ENCODE measurements at places on chromosomes 7 and 10. TPM values are rescaled to one million over a fixed set of nuclear protein-coding genes. Genes with fewer than 3 reads are reported as not detected.
A peak's percentile ranks its signal among the peaks of the same experiment; 100 is the strongest.

MRPS24 gene
- 105 TPM for total RNA-seq

ZP3 gene
- 0.32 TPM for total RNA-seq

ATOH7 gene
- total RNA-seq = not detected

NPC1L1 gene
- total RNA-seq = not detected

UCMA gene
- total RNA-seq = not detected

FAS gene
- total RNA-seq = 6.0 TPM

CABCOCO1 gene
- 0.51 TPM for total RNA-seq

GTF2IRD2 gene
- 10.0 TPM for total RNA-seq

CARD11 gene
- total RNA-seq = 41.8 TPM

DNA sequence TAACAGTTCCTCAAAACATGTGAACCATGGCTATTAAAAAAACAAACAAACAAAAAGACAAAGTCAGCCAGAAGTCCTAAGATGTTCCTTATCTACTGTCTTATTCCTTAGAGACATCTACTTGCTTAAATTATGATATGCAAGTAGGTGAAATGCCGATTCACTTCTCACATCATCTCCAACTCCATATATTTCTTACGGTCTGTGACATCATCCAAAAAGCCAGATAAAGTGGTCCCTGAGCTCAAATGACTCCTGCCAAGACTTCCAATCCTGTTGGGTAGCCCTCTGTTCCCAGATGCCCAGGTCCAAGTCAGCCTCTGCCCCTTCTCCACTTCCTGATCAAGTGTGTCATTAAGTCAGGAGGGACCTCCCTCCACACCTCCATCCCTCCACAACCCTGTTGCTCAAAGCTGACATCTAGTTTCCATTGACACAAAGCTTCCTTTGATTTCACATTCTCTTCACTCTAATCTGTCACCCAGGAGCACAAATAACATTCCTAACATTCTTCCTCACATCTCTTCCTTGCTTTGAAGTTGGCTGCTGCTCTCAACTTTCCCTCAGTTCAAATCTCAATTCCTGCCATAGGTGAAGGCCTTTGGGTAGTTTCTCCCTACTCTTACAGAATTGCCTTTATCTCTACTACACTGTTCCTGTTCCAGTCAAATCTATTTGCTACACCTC lies 56.1 kb upstream of the PDLIM1 start:
- peak; percentile 23 for DNase-seq

- DNase-seq = no peak
Observed at GRCh38 chr10:126634911-126635310, 35.6 kb downstream of the C10orf90 start.

DNA sequence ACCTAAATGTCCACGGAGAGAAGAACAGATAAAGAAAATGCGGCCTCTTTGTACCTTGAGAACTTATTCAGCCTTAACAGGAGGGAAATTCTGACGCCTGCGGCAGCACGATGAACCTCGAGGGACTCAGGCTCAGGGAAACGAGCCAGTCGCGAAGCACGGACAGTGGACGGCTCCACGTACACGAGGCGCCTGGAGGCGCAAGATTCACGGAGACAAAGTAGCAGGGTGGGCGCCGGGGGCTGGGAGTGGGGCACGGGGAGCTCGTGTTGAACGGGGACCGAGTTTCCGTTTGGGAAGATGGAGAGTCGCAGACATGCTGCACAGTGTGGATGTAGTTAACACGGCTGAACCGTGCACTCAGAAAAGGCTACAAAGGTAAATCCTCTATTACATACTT lies 13.2 kb upstream of the UTF1 start:
- no peak for DNase-seq

DNA sequence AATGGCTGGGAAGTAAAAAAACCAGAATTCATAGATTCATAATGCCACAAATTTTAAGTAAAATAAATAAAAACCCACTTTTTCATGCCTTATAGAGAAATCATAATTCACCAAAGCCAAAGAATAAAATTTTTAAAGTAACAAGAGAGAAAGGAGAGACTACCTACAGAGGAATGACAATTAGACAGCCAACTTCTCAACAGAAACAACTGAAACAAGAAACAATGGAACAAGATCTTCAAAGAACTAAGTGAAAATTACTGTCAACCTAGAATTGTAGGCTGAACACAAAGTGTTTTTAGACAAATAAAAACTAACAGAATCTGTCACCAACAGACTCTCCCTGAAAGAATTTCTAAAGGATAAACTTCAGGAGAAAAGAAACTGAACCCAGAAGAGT lies 15.6 kb upstream of the KCNMA1 start:
- no peak for DNase-seq

DNA sequence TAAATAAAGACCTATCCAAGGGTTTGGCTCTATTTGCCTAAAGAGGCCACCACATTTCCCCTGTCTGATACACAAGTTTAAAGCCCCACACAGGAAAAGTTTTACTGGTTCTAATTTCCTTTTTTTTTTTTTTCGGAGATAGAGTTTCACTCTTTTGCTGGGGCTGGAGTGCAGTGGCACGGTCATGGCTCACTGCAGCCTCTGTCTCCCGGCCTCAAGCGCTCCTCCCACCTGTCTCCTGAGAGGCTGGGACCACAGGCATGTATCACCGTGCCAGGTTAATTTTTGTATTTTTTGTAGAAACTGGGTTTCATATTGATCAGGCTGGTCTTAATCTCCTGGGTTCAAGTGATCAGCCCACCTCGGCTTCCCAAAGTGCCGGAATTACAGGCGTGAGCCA lies 53.3 kb upstream of the ASAH2 start:
- DNase-seq = no peak

DNA sequence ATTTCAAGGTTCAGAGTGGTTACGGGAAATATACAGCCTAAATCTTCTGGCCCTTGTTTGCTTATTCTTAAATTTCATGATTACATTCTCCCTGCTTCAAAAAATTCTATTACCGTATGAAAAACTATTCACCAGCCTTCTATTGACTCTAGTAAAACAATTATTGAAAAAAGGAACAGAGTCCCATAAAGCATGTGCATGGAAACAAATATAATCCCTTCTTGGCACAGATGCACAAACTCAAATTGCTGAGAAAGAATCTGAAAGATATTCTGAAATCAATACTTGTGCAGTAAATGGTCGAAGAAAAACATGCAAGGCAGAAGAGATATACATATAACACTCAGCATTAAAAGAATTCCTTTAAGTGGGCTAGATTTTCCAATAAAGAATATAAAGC lies 83.6 kb downstream of the LRRN3 start:
- no peak for DNase-seq

DNA sequence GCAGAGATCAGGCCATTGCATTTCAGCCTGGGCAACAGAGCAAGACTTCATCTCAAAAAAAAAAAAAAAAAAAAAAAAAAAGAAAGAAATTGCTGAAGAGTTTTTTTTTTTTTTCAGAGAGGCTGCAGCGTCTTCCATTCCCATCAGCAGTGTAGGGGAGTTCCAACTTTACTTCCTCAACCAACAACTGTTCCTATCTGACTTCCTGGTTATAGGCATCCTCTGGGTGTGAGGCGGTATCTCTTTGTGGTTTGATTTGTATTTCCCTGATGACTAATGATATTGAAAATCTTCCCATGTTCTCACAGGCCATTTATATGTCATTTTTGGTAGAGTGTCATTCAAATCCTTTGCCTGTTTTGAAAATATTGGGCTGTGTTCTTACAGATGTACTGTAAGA lies 40.2 kb downstream of the PRTFDC1 start:
- DNase-seq = peak; percentile 37

DNA sequence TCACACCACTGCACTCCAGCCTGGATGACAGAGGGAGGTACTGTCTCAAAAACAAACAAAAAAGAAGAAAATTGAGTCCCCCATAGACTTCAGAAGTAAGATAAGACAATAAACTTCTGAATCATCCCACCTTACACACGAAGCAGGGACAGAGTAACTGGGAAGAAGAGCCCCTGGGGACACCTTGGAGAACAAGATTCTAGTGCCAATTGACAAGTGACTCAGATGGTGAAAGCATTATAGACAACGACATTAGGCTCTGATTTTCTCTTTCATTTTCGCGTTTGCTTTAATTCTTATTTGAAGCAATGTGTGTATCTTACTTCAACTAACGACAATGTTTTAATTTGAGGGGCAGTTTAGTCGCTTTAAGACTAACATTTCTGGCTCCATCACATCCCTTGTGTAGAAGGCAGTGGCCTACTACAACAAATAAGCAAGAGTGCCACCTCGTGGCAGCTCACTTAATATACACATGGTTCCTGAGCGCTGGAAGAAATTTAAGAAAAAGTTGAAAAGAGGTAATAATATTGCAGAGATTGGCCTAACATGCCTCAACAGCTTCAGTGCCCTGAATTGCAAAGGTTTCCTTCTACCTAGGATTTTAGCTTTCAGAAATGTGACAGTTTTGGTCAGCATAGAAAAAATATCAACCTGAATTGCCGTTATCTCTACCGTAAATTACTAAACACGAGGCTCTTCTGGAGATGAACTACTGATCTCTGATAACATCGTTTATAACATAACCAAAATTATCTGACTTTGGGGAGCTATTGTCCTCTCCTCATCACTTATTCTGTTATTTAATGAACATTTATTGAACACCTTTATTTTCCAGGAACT lies 36.7 kb downstream of the ASNS start:
- peak; percentile 66 for DNase-seq

GRCh38 chr7:132996581-132997242 lies 85.2 kb downstream of the CHCHD3 start:
- no peak for DNase-seq

- DNase-seq = no peak
Observed at GRCh38 chr7:41738806-41739205, 35.9 kb upstream of the INHBA start.

DNA sequence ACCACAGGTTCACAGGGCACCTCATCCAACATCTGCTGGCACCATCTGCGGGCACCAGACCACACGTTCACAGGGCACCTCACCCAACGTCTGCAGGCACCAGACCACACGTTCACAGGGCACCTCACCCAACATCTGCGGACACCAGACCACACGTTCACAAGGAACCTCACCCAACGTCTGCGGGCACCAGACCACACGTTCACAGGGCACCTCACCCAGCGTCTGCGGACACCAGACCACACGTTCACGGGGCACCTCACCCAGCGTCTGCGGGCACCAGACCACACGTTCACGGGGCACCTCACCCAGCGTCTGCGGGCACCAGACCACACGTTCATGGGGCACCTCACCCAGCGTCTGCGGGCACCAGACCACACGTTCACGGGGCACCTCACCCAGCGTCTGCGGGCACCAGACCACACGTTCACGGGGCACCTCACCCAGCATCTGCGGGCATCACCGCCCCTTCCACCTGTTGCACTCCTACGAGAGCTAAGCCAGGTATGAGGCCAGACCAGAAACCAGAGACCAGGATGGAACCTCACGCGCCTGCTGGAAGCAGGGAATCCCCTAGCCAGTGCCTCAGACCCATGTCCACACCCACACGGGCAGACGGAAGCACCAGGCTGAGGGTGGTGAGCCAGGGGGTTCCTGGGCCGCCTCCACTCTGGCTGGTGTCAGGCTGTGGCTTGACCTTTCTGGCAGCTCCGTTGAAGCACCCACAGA lies 182.8 kb downstream of the MAD1L1 start:
- DNase-seq = no peak

DNA sequence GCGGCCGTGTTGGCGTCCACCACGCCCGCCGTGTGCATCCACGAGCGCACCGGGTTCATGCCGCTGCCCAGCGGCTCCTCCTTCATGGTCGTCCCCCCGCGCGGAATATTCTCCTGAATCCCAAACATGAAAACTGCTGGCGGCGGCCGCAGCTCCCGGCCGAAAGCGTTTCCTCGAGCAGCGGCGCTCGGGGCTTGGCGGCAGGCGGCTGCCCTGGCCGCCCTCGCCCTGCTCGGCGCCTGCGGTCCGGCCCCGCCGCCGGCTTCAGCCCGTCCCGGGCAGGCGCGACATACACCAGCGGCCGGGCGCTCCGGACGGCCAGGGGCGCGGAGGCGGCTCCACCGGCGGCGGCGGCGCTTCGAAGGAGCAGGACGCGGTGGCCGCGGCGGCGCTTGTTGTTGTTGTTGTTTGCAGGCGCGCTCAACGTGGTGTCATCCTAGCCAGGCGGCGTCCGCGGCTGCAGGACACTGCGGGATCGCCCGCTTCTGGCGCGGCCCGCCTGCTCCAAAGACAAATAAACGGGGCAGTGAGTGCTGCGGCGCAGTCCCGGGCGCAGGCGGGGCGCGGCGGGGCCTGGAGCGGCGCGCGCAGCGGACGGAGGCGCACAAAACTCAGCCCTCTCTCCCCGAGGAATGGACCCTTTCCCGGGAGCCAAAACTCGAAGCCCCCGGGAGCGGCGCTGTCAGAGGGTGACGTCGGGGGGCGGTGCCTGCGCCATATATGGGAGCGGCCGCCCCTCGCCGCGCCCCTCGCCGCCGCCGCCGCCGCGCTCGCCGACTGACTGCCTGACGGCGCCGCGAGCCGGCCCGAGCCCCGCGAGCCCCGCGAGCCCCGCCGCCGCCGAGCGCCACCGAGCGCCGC lies at the start of gene EBF3:
TSS of gene EBF3 (minus strand) at position 634 of the 861 bp plus-strand sequence. CDS start at position 128, 506 bp downstream.
- DNase-seq = peak; percentile 48

DNA sequence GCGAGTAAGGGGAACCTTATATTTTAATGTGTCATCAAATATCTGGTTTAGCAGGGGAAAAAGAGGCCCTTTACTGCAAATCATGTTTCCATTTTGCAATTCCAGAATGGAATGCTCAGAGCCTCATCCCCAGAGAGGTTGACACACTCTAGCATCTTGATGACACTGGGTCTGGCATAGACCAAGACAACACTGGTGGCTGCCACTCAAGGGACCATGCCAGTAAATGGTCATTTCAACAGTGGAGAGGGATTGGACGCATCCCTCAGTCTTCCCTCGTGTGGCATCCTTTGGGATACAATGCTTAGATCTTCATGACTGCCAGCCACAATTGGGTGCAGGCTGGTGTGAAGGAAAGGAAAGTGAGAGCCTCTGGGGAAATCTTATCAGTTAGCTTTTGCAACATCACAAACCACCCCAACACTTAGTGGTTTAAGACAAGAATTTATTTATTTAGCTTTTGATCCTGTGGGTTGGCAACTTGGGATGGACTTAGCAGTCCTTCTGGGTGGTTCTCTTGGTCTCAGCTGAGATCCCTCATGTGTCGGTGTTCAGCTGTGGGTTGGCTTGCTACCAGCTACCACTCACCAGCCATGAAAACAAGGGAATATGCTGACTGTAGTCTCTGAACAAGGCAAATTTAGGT lies 21.6 kb downstream of the TACC2 start:
- no peak for DNase-seq

- DNase-seq = no peak
Observed at GRCh38 chr7:93350338-93350737, 118.2 kb downstream of the VPS50 start.

GRCh38 chr7:22666732-22667131 lies 60.3 kb upstream of the IL6 start:
- DNase-seq = peak; percentile 81

DNA sequence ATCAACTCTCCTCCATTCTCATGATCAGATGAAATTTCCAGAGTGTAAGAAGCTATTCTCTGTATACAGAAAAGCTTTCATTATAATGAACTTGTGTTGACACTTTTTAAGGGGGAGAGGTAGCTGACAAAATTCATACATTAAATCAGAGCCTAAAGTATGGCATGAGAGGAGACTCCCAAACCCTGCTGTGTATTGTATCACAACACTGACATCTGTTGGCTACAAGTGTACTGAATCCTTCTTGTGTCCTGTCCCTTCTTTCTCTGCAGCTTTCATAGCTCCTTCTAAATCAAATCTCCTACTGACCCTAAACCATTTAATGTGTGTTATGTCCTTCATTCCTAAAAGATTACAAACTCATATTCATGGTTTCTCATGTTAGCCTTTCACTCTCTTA lies 70.9 kb downstream of the GCC1 start:
- DNase-seq = peak; percentile 21

GRCh38 chr10:117547716-117548668 lies 5.4 kb downstream of the EMX2 start:
- DNase-seq = no peak

- DNase-seq = no peak
Observed at GRCh38 chr10:60288256-60288655, 101.4 kb downstream of the ANK3 start.

GRCh38 chr7:21128062-21128817 lies 299.6 kb upstream of the SP4 start:
- peak; percentile 22 for DNase-seq

All from endothelial cell of umbilical vein (primary cell).